Kidney (tissue), 22 donors: ENCODE measurements at places on chromosomes 6 and 20. TPM values are rescaled to one million over a fixed set of nuclear protein-coding genes. Genes with fewer than 3 reads are reported as not detected.

The KCNQ5 gene
- not detected for polyA plus RNA-seq

The DDX43 gene
- 0.15 TPM for polyA plus RNA-seq

The TSPO2 gene
- 0.88 TPM for polyA plus RNA-seq

The ERVFRD-1 gene
- polyA plus RNA-seq, result 0.24 TPM

The ECT2L gene
- polyA plus RNA-seq, result not detected

- H3K4me1 ChIP-seq, result no peaks in the 10 kb centered on the region
- DNase-seq, result no peak
- no peak overlapping the region for H3K27ac ChIP-seq
- H3K4me3 ChIP-seq, result no peak overlapping the region
Measured at GRCh38 chr6:121549736-121550135, 114.3 kb downstream of the GJA1 start.
